ENCODE measurements at places on chromosomes 4 and X. TPM values are rescaled to one million over a fixed set of nuclear protein-coding genes. Genes with fewer than 3 reads are reported as not detected.

GLRA3 gene
- not detected for total RNA-seq

DNA sequence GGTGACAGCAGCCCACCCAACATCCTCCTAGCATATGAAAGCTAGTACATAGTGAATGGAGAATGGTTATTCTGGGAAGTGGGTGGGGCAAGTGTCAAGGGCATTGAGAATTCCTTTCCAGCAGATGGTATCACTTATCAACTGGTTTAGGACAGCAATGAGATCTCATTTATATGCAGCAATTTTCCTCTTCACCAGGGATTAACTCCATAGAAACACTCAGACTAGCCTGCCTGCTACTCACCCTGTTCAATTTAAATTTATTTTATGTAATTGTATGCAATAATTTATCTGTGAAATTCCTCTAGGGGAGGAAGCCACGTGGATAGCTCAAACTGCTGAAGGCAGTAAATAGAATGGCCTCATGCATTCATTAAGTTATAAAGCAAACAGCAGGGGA, 101.6 kb upstream of the MID1IP1 start:
- no peak for DNase-seq

GRCh38 chr4:1674682-1675081, 9.4 kb downstream of the FAM53A start:
- DNase-seq, result no peak

DNA sequence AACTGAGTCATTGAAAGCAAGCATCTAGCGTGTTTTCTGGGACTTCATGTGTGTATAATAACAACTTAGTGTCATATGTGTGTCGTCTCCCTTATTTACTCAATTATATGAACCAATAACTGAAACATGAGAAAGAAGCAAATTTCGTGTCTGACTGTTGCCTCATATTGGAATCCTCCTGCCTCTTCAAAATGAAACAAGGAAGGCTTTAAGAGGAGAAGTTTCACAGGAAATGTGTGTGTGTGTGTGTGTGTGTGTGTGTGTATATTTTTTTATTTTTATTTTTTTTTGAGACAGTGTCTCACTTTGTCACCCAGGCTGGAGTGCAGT, 145.8 kb upstream of the SFRP2 start:
- DNase-seq, result no peak

ANXA10 gene
- not detected for total RNA-seq

DNA sequence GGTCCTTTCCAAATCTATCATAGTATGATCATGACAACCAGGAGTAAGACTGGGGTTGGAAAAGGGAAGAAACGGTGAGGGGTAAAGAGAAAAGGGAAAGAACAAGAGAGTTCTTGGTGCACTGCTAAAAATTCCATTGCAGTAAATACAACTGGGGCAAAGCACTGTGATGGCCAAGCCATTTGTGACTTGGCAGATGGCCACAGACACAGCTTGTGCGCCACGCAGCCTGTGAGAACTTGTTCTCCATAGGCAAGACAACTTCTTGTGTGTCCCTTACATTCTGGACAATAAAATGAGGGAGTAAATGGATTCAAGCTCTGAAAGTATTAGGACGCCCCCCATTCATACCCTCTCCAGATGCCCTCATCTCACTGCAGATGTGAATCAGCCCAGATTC, 10.9 kb downstream of the MFAP3L start:
- DNase-seq, result no peak

GRCh38 chr4:140851032-140851636, 94.9 kb upstream of the TBC1D9 start:
- peak; percentile 32 for DNase-seq
